ENCODE measurements at places on chromosomes 16 and 17.

DNA sequence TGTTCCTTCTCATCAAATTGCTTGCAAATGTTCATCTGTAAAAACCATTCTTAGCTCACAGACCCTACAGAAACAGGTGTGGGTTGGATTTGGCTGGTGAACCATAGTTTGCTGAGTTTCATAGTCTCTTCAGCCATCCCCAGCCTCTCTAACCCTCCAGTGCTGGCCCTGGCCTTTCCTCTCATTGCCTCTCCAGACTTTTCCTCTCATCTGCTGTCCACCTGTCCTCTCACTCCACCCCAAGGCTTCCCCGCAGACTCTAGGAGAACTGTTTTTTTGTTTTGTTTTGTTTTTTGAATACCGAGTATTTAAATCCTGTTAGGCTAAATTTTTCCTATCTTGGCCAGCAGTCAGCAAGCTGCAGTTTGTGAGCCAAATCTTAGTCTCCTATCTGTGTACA is 41.1 kb downstream of the MEOX1 start:
- DNase-seq: no peak

- DNase-seq: peak; percentile 75
Observed at GRCh38 chr17:29682054-29682453, 59.3 kb upstream of the CORO6 start.

DNA sequence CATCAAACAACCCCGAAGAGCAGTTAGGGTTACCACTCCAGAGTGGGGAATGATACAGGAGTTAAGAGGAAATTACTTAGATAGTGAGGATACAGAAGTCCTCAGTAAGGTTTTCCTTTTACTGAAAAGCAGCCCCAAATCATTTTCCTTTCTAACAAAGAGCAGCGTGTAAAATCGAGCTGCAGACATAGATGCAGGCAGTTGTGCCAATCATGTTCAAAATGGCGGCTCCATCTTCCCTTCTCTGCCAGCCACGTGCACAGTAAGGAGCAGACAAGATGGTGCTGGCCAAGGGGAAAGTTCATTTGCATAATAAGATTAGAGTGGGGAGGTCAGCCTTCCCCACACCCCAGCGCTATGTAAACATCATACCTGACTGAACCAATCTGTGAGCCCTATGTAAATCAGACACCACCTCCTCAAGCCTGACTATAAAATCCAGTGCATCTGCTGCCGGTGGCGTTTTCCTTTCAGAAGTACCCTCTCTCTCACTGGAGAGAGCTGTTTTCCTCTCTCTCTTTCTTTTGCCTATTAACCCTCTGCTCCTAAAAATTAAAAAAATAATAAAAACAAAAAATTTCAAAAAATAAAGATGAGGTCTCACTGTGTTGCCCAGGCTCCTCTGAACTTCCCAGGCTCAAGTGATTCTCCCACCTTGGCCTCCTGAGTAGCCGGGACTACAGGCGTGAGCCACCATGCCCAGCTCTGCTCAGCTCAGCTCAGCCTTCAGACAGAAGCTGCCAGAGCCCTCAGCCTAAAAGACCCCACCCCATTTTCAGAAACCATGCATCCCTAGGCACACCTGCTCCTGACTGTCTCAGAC is 2.6 kb upstream of the SRL start:
- DNase-seq: no peak

DNA sequence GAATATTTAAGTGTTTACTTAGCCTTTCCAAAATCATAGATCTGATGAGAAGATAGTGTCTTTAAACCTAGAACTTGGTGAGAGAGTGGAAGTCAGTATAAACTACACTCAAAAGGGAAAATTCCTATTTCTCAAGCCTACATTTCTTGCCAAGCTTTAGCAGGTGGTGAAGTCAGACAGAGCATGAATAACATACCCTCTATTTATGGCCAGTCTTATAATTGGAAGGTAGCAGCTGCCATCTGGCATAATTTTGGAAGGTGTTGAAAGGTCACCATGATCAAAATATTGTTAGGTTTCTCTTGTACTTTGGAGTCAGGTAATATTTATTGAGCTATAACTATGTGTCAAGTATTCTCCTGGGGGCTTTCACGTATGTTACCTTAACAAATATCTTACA is 729.3 kb upstream of the KIF2B start:
- DNase-seq: peak; percentile 36

DNA sequence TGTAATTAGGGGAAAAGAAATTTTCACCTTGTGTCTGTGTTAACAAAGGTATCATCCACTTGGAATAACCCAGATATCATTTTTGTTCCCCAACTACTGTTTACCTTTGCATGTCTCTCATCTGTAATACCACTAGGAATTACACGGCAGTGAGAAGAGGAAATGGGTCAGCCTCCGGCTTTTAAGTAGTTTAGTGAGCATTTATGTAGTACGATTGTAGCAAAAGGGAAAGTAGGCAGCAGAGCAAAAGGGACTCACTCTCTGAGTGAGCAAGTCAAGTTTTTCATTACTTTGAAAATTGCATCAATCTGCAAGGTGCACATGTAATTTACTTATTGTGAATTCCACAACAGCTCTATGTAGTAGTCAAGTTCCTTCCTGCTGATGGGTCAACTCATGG is 11.2 kb downstream of the PHF12 start:
- no peak for DNase-seq

DNA sequence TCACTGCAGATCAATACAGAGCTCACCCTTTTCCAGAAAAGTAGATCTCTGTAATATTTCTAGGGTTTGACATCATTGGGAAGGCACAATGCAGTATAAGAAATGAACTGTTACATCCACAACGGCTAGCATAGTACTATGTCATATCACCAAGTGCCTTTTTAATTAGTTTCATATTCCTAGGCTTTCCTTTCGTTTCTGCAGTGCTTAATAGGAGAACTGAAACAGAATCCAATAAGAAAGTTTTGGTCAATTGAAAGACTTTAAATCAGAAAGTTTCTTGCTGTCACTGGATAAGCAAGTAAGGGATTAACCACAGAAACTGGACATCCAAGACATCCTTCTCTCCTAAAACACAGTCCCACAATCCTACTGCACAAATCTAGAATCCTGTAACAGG is 3.5 kb upstream of the RNF43 start:
- DNase-seq: no peak

- DNase-seq: no peak
Observed at GRCh38 chr17:17084317-17084835, 42.1 kb downstream of the MPRIP start.

GRCh38 chr16:11621920-11622651 is 35.4 kb upstream of the LITAF start:
- DNase-seq: no peak

DNA sequence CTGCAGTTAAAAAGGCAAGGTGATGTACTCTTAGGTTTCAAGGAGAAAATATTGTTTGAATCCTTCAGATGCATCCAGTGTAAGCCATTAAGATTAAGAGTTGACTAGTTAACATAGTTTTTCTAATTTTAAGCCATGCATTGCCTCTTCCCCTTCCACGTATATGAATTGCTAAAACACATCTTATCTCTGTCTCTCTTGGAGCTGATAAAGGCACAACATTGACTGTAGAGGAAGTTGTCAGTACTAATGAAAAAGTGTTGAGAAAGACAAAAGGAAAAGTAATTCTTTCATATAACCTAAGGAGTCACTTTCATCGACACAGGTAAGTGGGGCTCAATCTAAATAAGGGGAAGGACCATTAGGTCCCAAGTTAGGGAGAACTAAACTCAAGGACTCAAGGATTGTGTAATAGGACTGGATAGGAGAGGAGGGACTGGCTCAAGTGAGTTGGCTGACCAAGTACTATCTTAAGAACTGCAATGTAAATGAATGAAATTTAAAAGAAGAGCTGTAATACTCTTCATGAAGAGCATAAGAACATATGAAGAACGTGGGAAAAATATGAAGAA is 55.6 kb downstream of the GRB7 start:
- DNase-seq: no peak

DNA sequence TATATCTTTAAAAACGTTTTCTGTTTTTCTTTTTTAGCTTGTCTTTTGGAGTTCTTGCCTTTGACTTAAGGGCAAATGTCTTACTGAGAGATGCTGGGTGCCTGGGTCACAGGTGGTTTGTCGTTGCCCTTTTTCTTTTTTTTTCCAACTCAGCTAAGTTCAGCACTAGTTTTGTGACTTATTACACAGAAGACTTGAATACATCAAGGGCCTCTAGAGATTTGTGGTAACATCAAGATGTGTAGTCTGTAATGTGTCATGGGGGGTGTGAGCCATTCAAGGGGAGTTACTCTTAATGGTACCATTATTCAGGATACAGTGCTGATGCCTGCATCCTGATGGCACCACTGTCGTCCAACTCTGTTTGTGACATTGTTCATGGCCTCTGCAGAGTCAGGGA is 95.1 kb downstream of the PRKCA start:
- DNase-seq: no peak

- DNase-seq: no peak
Observed at GRCh38 chr17:66783656-66784381, 51.1 kb upstream of the CACNG5 start.

DNA sequence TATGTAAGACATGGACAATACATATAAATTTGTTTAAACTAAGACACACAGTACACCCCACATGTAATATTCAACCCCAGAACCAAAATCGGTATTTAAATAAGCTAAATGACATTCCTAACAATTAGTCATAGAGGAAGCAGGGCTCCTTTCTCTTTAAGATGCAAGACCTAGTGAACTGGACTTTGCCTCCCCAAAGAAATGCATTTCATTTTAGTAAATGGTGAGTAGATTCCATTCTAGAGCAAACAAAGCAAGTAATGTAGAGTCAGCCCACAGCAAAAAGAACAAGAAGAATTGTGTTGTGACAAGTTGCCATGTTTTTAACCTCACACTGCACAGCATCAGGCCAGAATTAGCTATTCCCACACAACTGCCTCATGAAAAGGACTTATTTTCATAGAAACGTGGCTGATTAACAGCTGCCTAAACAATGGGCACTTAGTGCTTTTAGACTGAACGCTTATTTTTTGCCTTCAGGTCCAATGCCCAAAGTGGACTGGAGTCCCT is 14.4 kb downstream of the DNAJC7 start:
- peak; percentile 89 for DNase-seq
